ENCODE measurements at places on chromosomes 7 and 10.

- DNase-seq, result no peak
Measured at GRCh38 chr10:35493196-35494118, 111.7 kb upstream of the GJD4 start.

GRCh38 chr10:58326967-58327381 lies 7.8 kb upstream of the UBE2D1 start:
- DNase-seq, result no peak

GRCh38 chr7:21641546-21641945 lies 98.7 kb downstream of the DNAH11 start:
- DNase-seq, result no peak

DNA sequence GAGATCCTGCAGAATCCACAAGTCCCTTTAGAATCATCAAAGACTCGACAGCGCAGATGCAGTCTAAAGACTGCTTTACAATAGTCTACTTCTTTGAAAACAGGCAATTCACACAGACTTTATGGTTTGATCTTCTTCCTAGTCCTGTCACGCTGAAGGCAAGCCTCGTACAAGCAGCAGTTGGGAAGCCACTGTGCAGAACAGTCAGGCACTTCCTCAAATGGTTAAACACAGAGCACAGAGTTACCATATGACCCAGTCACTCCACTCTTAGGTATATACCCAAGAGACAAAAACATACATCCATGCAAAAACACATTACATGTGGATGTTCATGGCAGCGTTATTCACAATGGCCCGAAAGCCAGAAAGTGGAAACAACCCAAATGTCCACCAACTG lies 41.4 kb downstream of the LRRC20 start:
- no peak for DNase-seq

GRCh38 chr10:26290236-26290635 lies 73.7 kb downstream of the GAD2 start:
- DNase-seq, result no peak

DNA sequence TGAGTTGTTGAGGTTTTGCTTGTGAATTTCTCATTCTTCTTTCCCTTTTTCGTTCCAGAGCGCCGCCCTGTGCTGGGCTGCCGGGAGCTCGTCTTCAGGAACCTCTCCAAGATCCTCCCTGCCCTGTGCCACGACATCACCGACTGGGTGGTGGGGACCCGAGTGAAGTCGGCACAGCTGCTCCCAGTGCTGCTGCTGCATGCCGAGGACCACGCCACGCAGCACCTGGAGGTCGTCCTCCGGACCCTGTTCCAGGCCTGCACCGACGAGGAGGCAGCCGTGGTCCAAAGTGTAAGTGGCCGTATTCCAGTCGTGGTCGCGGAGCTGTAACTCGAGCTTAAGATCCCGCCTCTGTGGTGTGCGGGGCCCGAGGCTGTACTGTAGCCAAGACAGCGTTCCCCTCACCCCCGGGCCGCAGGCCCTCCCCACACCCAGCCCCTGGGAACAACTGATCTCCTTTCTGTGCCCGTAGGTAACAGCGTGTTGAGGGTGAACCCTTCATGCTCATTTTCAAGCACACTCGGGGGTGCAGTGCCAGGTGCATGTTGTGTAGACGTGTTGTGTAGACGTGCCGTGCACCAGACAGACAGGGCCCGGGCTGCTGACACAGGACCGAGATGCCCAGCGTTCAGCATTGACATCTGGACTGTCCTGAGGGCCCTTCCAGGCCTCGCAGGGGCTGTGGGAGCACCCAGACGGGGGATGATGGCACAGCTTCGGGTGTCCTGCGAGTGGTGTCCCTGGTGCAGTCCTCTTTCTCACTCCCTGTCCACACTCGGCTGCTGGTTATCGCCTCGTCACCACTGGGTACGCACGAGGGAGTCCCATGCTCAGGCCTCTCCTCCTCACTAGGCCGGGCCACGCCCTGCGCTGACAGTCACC lies 27.7 kb upstream of the PRKAR1B start:
- no peak for DNase-seq

- no peak for DNase-seq
Measured at GRCh38 chr7:95736635-95737034, 35.7 kb upstream of the DYNC1I1 start.

- DNase-seq, result no peak
Measured at GRCh38 chr7:148403466-148403993, 187.0 kb upstream of the C7orf33 start.

DNA sequence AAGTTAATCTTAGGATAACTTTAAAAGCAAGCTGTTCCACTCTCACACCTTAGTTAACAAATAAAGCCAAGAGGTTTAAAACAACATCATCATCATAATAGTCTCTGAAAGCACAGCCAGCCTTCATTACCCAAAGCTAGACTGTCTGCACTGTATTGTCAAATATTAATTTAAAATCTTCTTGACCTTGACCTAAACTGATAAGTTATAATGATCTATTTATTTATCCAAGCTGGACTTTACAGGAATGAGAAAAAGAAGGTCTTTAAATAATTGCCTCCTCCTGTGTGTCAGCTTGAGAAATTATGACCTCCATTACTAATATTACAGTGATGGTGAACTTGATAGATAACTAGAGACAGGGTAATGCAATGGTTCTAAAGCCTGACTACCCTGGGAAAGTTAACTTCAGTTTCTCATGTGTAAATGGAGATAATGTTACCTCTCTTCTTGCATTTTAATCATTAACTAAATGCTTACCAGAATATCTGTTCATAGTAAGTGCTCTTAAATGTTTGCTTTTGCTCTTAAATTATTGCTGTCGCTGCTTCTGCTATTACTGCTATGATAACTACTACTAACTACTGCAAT lies 111.0 kb downstream of the KAT6B start:
- DNase-seq, result no peak

GRCh38 chr10:15877836-15878576 lies 17.7 kb upstream of the MINDY3 start:
- DNase-seq, result no peak

DNA sequence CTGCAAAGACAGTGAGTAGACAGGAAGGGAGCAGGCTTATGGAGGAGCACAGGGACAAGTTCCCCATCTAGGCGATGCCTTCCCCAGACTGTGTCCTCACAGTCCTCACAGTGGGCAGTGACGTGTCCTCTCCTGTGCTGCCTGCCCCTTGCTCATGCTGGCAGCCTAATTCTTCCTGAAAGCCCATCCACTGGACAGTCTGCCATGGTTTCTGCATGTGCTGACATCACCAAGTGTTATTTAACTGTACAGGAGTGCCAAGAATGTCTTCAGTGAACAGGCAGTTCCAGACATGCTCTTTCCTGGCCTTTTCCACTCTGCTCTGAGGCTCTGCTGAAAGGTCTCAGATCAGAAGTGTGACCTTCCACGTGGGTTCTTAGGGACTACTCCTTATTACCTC lies 54.1 kb downstream of the ZNF248 start:
- no peak for DNase-seq

- no peak for DNase-seq
Measured at GRCh38 chr7:31432176-31432575, 81.7 kb upstream of the ITPRID1 start.

DNA sequence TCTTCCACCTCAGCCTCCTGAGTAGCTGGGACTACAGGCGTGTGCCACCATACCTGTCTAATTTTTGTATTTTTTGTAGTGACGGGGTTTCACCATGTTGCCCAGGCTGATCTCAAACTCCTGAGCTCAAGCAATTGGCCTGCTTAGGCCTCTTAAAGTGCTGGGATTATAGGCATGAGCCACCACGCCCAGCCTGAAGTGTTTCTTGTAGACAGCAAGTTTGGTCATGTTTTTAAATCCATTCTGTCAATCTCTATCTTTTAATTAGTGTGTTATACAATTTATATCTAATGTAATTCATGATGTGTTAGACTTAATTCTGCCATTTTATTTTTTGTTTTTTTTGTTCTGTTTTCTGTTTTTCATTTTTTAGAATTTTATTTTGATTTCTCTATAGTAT lies 17.2 kb upstream of the MXI1 start:
- DNase-seq, result no peak

DNA sequence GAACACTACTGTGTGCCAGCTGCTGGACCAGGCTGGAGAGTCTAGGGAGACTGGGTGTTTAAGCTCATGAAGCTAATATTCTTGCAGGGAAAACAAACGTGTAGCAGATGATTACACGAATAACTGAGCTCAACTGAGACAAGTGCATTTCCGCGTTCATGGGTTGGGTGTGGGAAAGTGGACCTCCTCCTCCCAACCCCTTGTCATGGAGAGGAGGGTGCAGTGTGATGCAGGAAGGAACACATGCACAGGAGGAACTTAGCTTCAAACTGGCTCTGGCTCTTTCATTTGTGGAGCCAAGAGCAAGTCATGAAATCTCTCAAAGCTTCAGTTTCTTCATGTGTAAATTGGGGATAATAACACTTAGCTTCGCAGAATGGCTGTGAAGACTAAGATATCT lies 204.3 kb downstream of the ARHGAP12 start:
- no peak for DNase-seq

Measured in RPMI8226 (cell line).